ENCODE measurements at places on chromosomes 6 and 20.

DNA sequence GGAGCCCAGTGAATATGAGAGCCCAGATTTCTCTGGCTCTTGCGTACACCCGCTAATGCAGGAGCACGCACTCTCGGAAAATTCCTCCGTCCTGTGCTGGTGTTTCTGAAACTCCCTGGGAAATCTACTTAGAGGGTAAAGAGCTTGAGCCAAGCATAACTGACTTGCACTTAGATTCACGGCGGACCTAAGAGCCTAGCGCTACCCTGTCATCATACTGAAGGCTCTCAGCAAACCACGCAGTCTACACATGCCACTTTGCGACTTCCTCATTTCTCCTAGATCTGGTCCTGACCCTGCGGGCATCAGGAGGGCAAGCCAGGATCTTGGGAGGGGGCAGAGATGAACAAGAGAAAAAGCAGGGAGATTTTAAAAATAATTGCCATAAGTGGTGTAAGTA, 324.7 kb downstream of the CD83 start:
- no peak for DNase-seq

GRCh38 chr6:72704979-72705378, 83.1 kb downstream of the KCNQ5 start:
- no peak for DNase-seq

DNA sequence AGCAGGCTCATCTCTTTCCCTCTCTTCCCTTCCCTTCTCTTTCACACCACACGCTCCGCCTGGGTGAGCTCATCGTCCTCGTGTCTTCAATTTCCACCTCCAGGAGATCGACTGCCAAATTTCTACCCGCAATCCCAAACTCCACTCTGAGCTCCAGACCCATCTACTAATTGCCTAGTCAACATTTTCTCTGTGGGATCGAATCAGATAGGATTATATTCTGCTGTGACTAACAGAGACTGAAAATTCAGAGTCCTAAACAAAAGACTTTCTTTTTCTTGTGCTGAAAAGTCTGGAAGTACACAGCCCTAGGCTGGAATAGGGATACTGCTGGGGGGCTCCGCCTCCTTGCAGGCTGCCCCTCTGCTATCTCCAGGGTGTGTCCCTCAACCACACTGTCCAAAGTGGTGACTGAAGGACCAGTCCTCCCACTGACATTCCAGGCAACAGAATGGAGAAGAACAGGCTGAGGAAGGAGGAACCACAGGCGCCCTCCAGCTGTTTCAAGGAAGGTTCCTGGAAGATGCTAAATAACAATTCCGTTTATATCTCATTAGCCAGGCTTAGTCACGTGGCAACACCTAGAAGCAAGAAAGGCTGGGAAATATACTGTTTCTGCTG, 5.0 kb upstream of the HSPA12B start:
- DNase-seq: no peak

DNA sequence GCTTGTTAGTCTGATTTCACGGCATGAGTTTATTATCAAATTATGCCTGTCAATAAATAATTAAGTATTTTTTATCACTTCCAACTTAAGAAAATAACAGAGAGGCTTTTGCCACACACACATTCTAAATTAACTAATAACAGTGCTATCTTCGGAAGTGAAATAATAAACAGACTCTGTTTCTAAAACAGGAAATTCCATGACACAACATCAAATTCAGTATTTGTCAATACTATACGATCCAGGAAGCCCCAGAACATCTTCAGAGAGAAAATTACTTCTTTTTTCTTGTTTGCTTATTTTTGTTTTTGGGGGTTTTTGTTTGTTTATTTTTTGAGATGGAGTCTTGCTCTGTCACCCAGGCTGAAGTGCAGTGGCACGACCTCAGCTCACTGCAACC, 150.7 kb upstream of the PRDM1 start:
- DNase-seq: no peak

GRCh38 chr6:108030211-108030610, 44.3 kb downstream of the OSTM1 start:
- no peak for DNase-seq

- no peak for DNase-seq
Observed at GRCh38 chr20:50729901-50730764, 1.2 kb upstream of the PARD6B start.

DNA sequence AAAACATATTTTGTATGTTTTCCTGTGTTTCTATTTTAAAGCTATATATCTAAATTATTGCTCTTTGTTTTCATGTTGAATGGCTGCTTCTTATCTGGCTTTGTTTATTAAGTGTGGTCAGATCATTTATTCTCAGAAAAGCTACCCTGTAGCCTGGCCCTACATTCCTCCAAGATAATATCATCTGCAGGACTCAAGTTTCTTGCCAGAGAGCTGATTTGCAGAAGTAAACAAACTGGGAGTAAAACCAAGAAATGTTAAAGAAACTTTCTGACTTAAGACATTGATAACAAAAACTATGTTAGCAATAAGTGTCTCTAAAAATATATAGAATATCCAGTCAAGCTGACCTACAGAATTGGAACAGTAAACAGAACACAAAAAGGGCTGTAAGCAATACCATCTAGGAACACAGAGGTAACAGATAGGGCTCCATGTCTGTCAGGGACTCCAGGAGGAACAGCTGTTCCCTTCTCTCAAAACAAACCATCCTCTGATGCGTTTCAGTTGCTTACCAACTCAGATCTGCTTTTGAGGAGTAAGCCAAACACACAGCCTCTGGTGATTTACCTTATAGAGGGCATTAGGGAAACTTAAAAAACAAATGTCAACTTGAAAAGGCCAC, 17.5 kb upstream of the CEP85L start:
- DNase-seq: no peak

DNA sequence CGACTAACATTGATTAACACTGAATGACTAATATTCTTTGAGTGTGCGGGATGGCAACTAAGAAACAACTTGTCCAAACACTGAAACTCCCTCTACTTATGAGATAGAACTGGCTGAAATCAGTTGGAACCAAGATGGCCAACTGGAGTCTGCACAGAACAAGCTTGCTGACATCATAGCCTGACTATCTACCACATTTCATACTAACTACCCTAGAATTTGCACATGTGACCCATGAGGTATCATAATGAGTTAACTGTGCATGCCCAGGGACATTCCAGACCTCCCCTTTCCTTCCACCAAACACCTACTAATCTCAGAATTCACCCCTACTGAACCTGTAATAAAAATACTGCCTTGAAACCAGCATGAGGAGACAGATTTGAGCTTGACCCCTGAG, 43.2 kb downstream of the PHIP start:
- DNase-seq: no peak

- DNase-seq: no peak
Observed at GRCh38 chr6:91782802-91783201, 1195.9 kb upstream of the MAP3K7 start.

DNA sequence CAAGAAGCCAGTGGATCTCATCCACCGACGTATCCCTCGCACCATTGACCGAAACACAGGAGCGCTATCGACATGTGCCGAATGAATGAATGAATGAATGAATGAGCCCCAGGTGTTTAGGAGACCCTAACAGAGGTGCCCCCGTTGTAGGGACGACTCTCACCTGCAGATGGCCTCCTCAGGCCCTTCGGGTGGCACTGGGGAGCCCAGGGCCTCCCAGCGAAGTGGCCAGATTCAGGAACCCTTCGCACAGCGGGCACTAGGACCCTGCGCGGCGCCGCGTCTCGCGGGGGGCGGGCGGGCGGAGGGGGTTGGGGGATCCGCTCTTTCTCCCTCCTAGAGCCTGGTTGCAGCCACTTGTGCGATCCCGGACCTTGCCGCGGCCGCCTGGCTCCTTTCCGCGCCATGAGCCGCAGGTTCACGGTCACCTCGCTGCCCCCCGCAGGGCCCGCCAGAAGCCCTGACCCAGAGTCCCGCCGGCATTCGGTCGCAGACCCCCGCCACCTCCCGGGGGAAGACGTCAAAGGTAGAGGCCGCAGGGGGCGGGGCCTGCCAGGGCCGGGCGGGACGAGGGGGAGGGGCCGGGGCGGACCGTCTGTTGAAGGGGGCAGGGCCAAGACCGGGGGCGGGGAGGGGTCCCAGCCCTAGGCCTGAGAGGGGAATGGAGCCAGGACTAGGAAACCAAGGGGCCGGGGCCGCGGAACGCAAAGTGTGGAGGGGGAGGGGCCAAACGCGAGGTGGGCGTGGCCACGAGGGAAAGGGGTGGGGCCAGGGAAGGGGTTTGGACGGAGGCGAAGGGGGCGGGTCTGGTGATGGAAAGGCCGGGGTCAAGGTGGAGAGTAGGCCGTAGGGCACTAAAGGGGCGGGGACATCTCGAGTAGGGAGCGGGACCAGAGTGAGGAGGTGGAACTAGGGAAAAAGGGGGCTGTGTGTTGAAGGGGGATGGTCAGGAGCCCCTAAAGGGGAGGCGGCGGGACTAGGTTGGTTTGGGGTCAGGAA, 7.4 kb upstream of the SLC12A5 start:
- DNase-seq: peak; percentile 33

DNA sequence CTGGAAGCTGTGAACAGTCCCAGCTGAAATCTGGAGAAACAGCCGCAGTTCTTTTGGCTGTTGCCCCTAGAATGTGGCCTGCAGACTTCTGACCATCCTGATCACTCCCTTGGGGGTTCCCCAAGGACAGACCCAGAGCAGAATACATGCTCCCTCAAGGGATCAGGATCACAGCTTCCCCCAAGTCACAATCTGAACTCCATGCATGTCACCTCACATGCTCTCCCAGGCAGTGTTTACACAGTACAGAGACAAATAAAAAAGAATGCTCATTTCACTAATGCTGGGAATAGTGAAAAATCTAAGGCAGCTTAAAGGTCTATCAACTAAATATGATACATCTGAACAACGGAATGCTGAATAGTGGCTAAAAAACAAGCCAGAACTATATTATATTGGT, 20.5 kb downstream of the SPAG4 start:
- no peak for DNase-seq

GRCh38 chr20:32978009-32978335, 26.3 kb downstream of the SUN5 start:
- DNase-seq: no peak

DNA sequence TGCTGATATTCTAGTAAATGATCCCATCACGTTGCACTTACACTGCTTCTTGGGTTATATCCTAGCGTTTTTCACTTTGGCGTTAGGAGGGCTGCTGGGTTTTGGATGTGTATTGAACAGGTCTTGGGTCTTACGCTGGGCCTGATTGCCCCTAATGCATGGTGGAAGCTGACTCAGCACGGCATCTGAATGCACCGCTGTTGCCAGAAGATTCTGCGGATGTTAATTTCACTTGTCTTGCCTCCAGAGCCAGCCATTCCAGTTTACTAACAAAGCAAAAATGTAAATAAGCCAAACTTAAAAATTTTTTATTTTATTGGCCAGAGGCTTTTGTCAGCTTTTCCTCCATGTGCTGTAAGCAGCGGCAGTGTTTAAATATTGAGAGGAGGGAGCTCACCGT, 233.5 kb downstream of the TMEM242 start:
- no peak for DNase-seq

DNA sequence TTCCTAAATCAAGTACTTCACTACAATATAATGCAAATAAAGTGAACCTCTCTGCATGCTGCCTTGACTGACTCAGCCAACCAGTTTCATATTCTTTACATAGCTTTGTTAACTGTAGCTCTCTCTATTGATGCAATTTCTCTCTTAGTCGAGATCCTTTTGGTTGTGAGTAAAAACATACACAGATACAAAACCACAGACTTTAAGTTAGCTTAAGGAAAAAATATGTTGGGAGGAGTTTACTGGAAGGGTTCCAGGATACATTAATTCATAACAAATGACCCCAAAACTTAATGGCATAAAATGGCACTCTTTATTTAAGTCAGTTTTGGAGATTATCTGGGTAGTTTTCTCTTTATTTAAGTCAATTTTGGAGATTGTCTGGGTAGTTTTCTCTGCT, 15.7 kb downstream of the HTR1E start:
- no peak for DNase-seq

- DNase-seq: no peak
Observed at GRCh38 chr20:32975698-32976674, 28.2 kb downstream of the SUN5 start.

DNA sequence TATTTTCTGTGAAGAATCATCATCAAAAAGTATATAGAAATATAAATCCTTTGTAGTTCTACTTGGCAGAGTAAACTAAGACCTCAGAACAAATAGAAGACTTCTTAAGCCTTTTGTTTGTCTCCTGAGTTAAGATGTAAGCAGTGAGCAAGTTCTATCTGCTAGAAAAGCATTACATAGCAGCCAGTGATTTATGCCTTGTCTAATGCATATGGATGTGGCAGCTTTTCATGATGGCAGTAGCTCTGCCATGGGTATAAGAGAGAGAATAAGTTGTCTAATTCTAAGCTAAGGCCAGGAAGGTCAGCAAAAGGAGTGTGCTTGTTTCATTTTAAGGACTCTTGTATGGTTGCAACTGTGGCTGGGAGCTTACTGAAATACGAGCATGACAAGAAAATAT, 920.2 kb downstream of the GRIK2 start:
- no peak for DNase-seq

GRCh38 chr20:53914781-53915445, 155.5 kb downstream of the BCAS1 start:
- DNase-seq: no peak

DNA sequence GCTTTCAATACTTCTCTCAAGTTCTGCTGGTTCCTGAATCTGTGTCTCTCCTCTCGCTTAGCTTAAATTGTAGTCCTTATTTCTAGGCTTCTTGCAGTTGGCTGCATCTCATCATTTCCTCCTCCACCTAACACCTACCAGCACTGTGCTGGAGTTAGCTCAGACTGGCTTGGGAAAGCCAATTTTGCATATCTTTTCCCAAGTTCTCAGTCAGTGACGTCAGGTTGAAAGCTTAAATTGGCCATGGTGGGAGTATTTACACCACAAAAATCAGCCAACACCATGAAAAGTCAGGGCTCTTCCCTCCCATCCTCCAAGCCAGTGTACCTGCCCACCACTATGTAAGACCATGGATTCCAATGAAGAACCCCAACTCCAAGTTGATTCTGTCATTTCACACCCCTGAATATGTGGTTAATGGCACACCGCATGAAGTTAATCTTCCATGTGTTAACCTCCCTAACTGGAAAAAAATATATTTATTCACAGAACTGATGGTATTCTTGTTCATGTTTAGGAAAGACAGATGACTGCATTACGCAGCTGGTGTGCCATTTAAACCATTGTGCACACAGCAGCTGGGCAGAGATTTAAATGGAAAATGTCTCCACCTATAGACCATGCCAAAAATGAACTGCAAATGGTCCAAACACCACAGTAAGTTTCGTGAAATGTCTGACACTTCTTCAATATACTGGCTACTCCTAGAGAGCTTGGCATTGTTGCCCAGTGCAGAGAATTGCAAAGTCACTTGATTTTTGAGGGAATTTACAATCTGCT, 274.1 kb upstream of the MAP3K7 start:
- no peak for DNase-seq

DNA sequence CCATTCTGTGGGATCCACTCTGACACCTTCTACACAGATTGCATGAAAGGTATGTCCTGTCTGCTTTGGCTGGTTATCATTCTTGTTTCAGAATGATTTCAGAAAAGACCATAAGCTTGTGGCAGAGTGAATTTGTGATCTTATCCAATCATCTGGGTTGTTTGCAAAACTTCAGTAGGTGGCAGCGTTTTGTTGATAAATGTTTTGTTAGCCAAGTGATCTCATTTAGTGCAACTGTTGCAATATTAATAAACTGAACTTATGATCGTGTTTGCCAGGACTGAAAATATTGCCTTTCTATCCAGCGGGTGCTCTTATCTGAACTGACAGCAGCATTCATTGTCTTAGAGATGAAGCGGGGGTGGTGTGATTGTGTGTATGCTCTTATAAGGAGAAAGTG, 613.2 kb upstream of the NOX3 start:
- no peak for DNase-seq

GRCh38 chr6:116385459-116385802, 14.7 kb downstream of the DSE start:
- no peak for DNase-seq

All from stimulated activated CD4-positive, alpha-beta T cell treated with anti-CD3 and anti-CD28 coated beads, Interleukin-1b, Interleukin-23, amount 100 ng/mL, for 1 hour (primary cell).